Activated gamma-delta T cell treated with Interleukin-2 at 50 U/mL for 16 hours (primary cell): ENCODE measurements at places on chromosomes 16 and 17.

- DNase-seq: no peak
Measured at GRCh38 chr16:66363211-66363777, 3.2 kb upstream of the CDH5 start.

DNA sequence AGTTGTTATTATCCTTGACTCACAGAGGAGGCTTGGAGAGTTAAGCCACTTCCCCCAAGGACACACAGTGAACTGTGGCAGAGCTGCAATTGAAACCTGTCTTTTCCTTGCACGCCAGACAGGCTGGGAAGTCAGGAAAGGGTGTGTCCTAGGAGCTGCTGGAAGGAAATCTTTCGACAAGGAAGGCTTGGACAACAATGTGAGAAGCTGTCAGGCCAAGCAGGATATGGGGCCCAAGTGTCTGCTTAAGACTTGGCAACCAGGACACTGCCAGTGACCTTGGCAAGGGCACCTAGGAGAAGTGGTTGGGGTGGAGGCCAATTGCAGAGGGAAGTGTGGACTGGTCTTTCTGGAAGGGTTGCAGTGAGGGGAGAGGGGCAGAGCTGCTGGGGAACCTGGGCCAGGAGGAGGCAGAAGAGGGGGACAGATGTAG is 2.1 kb upstream of the CAMKK1 start:
- DNase-seq: no peak

DNA sequence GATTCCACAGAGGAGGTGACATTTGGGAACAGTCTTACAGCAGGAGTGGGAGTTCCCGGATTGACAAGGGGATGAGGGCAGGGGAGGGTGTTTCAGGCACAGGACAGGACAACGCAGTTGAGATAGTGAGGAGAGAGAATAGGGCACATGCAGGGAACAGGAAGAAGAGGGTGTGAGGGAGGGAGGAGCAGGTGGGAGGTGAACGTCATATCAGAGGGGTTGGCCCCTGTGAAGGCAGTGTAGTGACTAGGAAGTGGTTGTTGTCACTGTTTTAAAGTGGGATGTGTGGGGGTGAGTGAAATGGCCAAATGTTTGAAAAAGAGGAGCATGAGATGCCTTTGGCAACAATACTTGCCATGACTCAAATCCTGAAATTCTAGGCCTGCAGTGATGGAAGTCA is 12.2 kb downstream of the PRKCB start:
- peak; percentile 49 for DNase-seq

DNA sequence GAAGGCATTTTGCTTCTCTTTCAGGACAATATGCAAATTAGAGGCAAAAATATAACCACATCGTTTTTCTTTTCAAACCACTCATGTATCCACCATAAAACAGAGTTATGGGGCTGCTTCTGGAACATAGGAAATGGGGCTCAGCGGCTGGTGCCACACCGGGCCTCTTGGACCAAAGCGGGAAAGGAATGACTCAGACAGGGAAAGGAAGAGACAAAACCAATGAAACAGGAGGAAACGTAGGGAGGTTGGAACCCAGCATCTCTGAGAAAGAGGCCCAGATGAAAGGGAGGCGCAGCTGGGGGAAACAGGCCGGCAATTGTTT is 28.5 kb downstream of the CUEDC1 start:
- no peak for DNase-seq

DNA sequence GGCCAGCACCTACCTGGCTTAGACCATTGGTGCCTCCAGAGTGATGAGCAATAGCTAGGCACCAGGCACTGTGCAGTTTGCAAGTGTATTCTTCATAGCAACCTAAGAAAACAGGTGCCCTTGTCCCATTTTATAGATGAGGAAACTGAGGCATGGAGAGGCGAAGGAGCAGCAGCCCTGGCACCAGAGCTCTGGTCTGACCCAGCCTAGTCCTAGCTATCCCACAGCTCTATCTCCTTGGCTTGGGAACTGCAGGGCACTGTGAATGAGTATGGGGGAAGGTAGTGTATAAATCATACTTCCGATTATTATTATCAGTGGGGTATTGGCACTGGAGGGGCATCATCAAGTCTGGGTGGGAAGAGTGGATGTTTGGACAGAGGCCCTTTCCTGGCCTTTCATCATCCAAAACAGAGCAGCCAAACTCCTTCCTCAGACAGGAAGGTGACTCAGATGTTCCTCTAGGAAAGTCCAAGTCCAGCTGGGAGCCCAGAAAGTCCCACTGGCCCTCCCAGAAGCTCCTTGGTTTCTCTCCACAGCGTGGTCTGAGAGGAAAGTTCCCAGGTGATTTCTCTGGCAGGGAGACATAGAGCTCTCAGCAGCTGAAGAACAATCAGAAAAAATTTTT is 32.0 kb upstream of the PLLP start:
- no peak for DNase-seq

GRCh38 chr16:58733248-58733670 is 857 bp downstream of the GOT2 start:
- no peak for DNase-seq

GRCh38 chr16:50152807-50153595 is at the start of gene TENT4B:
Gene TENT4B (plus strand): TSS chr16:50153306. CDS start chr16:50153622, 316 bp downstream.
- peak; percentile 87 for DNase-seq

- no peak for DNase-seq
Measured at GRCh38 chr17:63096426-63096825, 130.4 kb downstream of the TANC2 start.

DNA sequence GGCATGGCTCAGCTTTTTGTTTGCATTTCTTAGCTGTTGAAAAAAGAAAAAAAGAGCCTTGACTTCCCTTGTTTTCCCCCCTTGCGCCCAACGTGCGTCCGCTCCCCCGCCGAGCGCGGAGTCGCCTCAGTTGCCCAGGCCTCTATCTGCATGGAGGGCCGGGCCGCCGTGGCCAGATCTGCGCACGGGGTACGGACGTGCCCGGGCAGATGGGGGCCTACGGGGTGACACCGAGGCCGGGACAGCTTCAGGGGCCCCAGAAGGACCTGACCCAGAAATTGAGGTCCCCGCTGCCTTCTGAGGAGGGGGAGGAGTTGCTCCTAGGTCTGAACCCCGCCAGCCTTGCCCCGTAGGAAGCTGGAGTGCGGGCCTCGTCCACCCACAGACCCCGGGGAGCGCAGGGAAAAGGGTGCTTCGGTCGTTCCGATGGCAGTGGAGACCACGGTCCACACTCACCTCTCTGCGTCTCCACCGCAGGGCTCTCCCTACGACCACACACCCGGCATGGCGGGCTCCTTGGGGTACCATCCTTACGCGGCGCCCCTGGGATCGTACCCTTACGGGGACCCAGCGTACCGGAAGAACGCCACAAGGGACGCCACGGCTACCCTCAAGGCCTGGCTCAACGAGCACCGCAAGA is 1.5 kb downstream of the IRX5 start:
- no peak for DNase-seq

GRCh38 chr17:82839617-82840292 is at the start of gene ZNF750:
Gene ZNF750 (minus strand): TSS chr17:82840022. CDS start chr17:82832454, 7,568 bp downstream.
- DNase-seq: no peak

GRCh38 chr16:28932339-28933141 is 769 bp downstream of the CD19 start:
- DNase-seq: no peak

DNA sequence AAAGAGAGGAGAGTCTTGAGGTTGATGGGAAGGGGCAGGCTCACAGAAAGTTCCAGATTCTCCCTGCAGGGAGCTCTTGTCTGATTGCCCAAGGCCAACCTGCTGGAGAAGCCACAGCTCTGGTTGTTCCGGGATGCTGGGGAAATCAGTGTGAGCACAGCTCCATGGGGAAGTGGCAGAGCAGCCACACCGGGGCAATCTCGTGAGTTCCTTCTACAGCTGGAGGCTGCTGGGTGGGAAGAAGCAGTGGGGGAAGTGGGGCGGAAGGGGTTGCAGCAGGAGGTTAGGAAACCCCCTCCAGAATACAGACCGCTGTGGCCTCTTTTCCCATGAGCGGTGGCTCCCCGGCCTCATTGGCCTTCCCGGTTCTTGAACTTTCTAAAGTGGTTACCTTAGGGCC is 34.0 kb downstream of the KIAA0513 start:
- DNase-seq: no peak

GRCh38 chr17:62630365-62631085 is 3.1 kb downstream of the MRC2 start:
- DNase-seq: no peak

DNA sequence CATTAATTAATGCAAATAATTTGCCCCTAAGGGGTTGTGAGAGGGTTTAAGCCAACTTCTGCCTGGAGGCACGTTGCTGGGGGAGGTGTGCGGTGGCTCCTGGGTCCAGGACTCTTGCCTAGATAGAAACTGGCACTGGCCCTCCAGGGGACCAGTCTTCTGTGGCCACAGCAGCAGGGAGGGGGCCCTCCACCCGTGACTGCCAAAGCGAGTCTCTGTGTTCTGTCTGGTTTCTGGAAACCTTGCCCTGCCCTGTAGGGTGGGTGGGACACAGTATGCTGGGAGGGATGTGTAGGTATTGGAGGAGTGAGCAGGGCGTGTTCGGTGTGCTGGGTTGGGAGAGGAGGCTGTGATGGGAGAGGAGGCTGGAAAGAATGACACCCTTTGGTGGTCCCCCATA is 78.8 kb downstream of the TBC1D16 start:
- no peak for DNase-seq

- no peak for DNase-seq
Measured at GRCh38 chr17:36816214-36816906, 120.9 kb upstream of the LHX1 start.

DNA sequence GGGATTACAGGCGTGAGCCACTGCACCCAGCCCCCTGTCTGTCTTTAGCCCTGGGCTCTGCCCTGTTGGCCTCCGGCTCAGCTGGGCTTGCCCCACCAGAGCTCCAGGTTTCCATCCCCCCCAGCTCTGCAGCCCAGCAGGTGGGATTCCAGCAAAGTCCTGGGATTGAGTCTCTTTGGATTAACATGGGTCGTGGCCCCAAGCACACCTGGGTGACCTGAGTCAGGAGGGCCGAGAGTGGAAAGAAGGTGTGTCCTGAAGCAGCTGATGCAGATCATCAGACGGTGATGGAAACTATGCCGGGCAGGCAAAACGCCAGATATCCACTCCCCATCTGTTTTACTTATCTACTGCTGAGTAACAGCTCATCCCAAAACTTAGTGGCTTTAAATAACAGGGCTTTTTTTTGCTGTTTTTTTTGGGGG is 72.5 kb downstream of the KNOP1 start:
- no peak for DNase-seq
